ENCODE measurements at places on chromosomes 4 and X. TPM values are rescaled to one million over a fixed set of nuclear protein-coding genes. Genes with fewer than 3 reads are reported as not detected.

OTC gene
- total RNA-seq: not detected

CT55 gene
- total RNA-seq: not detected

NUP62CL gene
- 2.9 TPM for total RNA-seq

HTN3 gene
- total RNA-seq: not detected

AKAP4 gene
- total RNA-seq: not detected

TSPAN7 gene
- 48.5 TPM for total RNA-seq

GRCh38 chr4:54675721-54676461 is 18.1 kb downstream of the KIT start:
- DNase-seq: no peak
- no peaks in the 10 kb centered on the region for H3K36me3 ChIP-seq
- no peaks in the 10 kb centered on the region for H3K27me3 ChIP-seq
- H3K4me1 ChIP-seq: no peaks in the 10 kb centered on the region

GRCh38 chr4:152459326-152459725 is 76.6 kb downstream of the FBXW7 start:
- DNase-seq: no peak
- H3K36me3 ChIP-seq: no peaks in the 10 kb centered on the region
- no peaks in the 10 kb centered on the region for H3K4me1 ChIP-seq
- peak overlapping the region; percentile 55 for H3K27ac ChIP-seq
- no peak overlapping the region for H3K4me3 ChIP-seq

GRCh38 chrX:43813898-43814297 is 68.4 kb downstream of the MAOB start:
- H3K27me3 ChIP-seq: no peaks in the 10 kb centered on the region
- DNase-seq: no peak
- H3K4me3 ChIP-seq: no peak overlapping the region
- peaks cover 10% of the 10 kb centered on the region for H3K4me1 ChIP-seq
- H3K27ac ChIP-seq: no peak overlapping the region

DNA sequence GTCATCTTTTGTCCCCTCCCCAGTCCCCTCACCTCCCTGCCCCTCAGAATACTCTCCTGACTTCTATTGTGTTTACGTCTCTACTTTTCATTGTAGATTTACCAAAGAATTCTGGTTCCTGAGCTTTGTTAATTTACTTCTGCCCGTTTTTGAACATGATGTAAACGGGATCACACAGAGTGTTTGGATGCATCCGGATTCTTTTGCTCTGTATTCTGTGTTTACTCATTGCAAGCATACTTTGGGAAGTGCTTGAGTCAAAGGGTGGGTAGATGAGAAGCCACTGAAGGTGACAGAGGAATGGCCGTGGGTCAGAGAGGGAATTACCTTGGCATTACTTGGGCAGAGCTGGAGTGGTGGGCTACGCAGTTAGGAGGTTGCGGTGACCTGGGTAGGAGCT is 18.0 kb downstream of the CLCN4 start:
- H3K27ac ChIP-seq: no peak overlapping the region
- H3K4me1 ChIP-seq: peaks cover 34% of the 10 kb centered on the region
- H3K27me3 ChIP-seq: no peaks in the 10 kb centered on the region
- DNase-seq: no peak
- H3K36me3 ChIP-seq: no peaks in the 10 kb centered on the region

DNA sequence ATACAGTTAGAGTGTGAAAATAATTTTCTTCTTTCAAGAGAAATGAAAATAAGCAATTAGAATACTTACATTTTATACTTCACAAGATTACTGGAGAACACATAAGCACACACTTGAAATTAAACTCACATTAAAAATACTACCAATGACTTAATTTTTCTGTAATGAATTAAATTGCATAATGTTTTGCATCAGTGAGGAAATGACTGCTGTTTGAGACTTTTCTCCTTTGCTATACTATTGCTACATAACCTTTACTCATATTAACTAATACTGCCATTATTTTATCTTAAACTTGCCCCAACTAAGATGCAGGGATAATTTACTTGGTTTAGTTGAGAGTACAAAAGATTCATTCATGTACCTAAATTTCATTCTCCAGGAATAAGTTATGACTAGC is 590.9 kb downstream of the ARAP2 start:
- DNase-seq: no peak
- H3K4me3 ChIP-seq: no peak overlapping the region
- H3K27me3 ChIP-seq: no peaks in the 10 kb centered on the region
- no peaks in the 10 kb centered on the region for H3K36me3 ChIP-seq
- no peak overlapping the region for H3K27ac ChIP-seq

DNA sequence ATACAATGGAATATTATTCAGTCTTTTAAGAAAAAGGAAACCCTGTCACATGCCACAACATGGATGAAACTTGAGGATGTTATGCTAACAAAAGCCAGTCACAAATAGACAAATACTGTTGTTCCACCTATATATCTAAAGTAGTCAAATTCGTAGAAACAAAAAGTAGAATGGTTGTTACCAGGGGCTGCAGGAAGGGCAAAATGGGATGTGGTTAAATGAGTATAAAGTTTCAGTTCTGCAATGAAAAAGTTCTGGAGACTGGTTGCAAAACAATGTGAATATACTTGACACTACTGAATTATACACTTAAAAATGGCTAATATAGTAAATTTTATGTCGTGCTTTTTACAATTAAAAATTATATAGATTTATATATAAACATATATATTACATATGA is 12.2 kb downstream of the SPOCK3 start:
- no peaks in the 10 kb centered on the region for H3K4me1 ChIP-seq
- DNase-seq: no peak
- no peaks in the 10 kb centered on the region for H3K36me3 ChIP-seq
- no peak overlapping the region for H3K4me3 ChIP-seq
- no peak overlapping the region for H3K27ac ChIP-seq

- peak within 1 kb of the TSS; percentile 64 for H3K4me3 ChIP-seq
- peak within 1 kb of the TSS; percentile 37 for H3K27ac ChIP-seq
- H3K27me3 ChIP-seq: peaks cover 10% of the 10 kb centered on the region
- no peaks in the 10 kb centered on the region for H3K36me3 ChIP-seq
Observed at GRCh38 chr4:30720021-30720660, at the start of gene PCDH7. Gene PCDH7 (plus strand): TSS chr4:30720369. CDS start chr4:30721423, 1,054 bp downstream.

DNA sequence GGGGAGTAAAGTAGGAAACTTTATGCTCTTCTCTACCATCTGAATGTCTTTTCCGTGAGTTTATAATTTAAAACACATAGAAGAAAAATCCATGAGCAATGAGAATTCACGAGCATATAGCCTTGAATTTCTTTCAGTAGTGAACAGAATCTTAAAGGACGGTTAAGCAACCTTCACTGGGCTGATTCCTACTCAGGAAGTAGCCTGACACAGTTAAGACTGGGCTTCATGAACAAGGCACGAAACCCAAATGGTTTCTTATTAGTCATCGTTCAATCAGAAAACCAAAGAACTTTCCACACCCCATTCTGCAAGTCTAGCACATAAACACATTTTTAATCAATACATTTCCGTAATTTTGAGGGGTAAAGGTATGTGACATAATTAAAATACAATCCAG is 95.8 kb downstream of the SH3KBP1 start:
- H3K27me3 ChIP-seq: no peaks in the 10 kb centered on the region
- no peak overlapping the region for H3K27ac ChIP-seq
- H3K4me1 ChIP-seq: no peaks in the 10 kb centered on the region
- no peak for DNase-seq
- H3K4me3 ChIP-seq: no peak overlapping the region
- no peaks in the 10 kb centered on the region for H3K36me3 ChIP-seq

DNA sequence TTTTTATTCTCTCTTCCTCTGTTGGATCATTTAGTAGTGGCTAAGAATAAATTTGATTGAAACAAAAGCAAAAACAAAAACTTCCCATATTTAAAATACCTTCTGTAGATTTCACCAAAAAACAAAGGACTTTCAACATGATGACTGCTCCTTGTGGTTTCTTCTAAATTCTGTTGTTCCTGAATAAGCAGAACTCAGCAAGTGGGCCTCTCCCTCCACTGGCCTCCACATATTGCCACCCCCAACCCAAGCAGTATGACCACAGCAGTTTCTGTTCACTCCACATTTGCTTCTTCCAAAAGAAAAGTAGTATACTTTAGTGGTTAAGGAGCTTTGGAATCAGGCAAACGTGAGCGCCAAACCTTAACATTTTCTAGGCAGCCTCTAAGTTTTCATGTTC is 114.7 kb downstream of the COX18 start:
- no peaks in the 10 kb centered on the region for H3K36me3 ChIP-seq
- no peak overlapping the region for H3K4me3 ChIP-seq
- DNase-seq: no peak
- no peaks in the 10 kb centered on the region for H3K27me3 ChIP-seq
- H3K4me1 ChIP-seq: no peaks in the 10 kb centered on the region

DNA sequence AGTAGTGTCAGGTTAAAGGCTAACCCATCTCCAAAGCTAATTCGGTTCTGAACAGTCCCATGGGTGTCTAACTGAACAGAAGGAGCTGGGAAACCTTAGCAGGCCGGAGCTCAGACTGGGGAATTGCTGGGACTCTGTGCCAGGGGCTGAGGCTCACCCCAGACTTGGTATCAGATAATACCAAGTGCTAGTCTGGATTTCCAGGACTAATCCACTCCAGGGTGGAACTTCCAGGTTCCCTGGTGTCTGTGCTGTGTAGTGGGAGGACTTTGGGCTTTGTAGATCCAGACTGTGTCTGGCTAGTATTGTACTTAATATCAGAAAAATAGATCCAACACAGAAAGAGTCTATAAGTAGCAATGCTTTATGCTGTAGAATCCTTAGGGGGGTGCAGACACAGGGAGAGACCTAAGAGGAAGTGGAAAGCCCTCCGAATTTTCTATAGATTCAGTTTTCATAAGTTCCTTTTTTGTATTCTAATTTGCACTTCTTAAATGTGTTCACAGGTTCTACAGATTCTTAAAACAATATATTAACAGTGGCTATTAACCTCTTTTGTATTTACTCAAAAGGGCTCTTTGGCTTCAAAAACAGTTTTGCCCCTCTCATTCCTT is 4.1 kb downstream of the ZNF827 start:
- no peaks in the 10 kb centered on the region for H3K4me1 ChIP-seq
- H3K36me3 ChIP-seq: no peaks in the 10 kb centered on the region
- H3K27me3 ChIP-seq: no peaks in the 10 kb centered on the region

DNA sequence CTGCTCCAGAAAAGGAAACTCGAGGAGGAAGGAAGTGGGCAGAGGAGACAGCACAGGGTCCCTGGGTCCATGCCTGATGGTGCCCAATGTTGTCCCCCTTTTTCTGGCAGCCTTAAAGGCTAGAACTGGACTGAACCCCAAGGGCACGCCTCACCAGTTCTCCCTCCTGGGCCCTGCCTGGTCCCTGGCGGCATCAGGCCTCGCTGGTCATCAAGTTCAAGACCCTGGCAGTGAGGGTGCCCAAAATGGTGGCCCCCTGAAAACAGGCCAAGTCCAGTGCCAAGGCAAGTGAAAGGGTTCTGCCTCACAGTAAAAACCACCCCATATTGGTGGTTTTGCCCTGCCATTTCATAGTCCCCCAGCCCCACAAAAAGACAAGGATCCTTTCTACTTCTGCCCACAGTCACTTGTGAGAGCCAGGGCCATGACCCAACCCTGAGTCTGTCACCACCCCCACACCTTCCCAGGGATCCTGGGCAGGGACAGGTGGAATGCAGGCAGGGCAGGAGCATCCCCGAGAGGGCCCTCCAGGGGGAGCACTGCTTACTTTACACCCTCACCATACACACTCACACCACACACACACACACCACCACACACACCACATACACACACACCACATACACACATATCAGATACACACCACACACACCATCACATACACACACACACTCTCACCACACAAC is 107.6 kb downstream of the DCTD start:
- no peak overlapping the region for H3K4me3 ChIP-seq
- H3K27me3 ChIP-seq: no peaks in the 10 kb centered on the region
- no peak overlapping the region for H3K27ac ChIP-seq
- no peak for DNase-seq
- peaks cover 3% of the 10 kb centered on the region for H3K4me1 ChIP-seq

DNA sequence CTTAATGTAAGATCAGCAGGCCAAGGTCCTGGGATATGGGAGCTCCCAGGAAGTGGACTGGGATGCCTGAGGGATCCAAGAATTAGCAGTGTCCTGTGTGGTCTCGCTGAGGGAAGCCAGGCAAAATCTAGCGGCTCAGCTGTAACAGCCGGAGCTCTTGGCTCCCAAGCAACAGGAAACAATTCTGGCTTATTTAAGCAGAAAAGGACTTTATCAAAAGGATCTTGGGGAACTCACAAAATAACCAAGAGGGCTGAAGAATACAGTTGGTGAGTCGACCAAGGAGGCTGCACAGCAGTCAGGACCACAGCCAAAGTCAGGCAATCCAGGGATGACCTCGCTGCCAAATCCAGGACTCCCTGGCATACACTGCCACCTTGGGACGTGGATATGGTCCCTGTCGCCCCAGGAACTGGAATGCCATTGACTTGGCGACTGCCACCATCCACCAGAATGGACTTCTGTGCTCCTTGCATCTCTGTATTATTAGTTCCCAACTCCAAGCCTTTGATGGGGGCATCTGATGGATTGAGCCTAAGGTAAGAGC is 165.3 kb upstream of the BCOR start:
- no peak for DNase-seq
- no peak overlapping the region for H3K4me3 ChIP-seq
- peaks cover 11% of the 10 kb centered on the region for H3K27me3 ChIP-seq
- H3K36me3 ChIP-seq: no peaks in the 10 kb centered on the region
- H3K27ac ChIP-seq: no peak overlapping the region

GRCh38 chr4:159042097-159042605 is 60.7 kb upstream of the RAPGEF2 start:
- no peaks in the 10 kb centered on the region for H3K36me3 ChIP-seq
- DNase-seq: peak; percentile 36
- no peaks in the 10 kb centered on the region for H3K27me3 ChIP-seq
- H3K27ac ChIP-seq: no peak overlapping the region

- no peak overlapping the region for H3K4me3 ChIP-seq
- H3K27ac ChIP-seq: no peak overlapping the region
- H3K27me3 ChIP-seq: no peaks in the 10 kb centered on the region
- H3K4me1 ChIP-seq: no peaks in the 10 kb centered on the region
Observed at GRCh38 chrX:40058719-40059118, 39.0 kb downstream of the BCOR start.

DNA sequence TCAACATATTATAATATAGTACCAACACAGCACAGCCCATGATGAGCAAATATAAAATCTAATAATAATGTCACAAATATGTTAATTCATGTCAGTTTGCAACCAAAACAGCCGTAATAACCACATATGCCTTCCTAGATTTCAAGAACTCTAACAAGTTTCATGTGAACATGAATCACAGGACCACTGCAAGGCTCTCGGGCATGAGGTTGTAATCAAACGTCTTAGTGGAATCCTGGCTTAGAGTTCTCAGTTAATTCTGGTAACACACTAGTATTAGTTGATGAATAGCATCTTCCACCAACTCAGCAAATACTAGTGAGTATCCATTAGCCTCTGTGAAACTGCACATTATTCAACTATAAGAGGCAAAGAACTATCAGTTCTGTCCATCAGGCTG is 379.3 kb upstream of the TENM3 start:
- H3K36me3 ChIP-seq: no peaks in the 10 kb centered on the region
- H3K4me1 ChIP-seq: peaks cover 10% of the 10 kb centered on the region
- no peak overlapping the region for H3K4me3 ChIP-seq
- H3K27me3 ChIP-seq: no peaks in the 10 kb centered on the region

DNA sequence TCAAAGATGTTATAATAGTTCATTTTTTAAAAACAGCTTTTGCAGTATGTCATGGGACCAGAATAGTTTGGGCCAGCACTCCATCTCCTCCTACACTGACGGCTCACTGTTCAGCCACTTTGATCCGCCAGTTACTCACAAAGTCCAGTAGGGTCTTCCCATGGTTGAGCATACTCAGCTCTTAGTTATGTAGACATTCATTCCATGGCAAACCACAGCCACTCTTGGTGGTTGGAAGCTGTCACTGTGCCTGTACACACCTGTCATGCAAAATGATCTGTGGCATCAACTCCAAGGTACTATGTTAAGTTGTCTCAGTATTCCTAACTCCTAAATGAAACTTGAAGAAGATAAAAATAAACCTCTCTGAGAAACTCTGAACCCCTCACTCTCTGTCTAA is 127.2 kb downstream of the NR3C2 start:
- no peak overlapping the region for H3K4me3 ChIP-seq
- no peak overlapping the region for H3K27ac ChIP-seq
- H3K36me3 ChIP-seq: no peaks in the 10 kb centered on the region
- H3K4me1 ChIP-seq: peaks cover 13% of the 10 kb centered on the region

All from heart left ventricle (tissue), 16 donors.